DND-41 (cell line): ENCODE measurements at places on chromosomes 12 and 14.

- DNase-seq = no peak
- H3K36me3 ChIP-seq = no peaks in the 10 kb centered on the region
Measured at GRCh38 chr14:88981948-88982347, 157.5 kb downstream of the TTC8 start.

GRCh38 chr12:94123127-94123526 lies 25.2 kb upstream of the PLXNC1 start:
- H3K4me1 ChIP-seq = peaks cover 42% of the 10 kb centered on the region
- H3K4me3 ChIP-seq = no peak overlapping the region
- H3K27me3 ChIP-seq = no peaks in the 10 kb centered on the region
- DNase-seq = no peak

DNA sequence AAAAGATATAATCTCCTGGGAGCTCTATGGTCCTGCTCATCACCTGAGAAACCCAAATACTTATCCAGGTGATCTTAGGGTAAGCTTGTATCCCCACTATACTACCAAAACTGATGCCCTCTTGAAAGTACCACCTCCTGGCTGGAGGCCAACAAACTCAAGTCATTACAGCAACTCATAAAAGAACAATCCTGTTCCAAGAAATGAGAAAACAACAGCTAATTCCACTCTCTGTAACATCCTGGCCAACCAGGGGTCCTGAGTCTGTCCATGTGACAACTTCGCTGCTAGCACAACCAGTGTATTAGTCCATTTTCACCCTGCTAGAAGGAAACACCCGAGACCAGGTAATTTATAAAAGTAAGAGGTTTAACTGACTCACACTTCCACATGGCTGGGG lies 190.0 kb upstream of the BMP4 start:
- no peaks in the 10 kb centered on the region for H3K4me1 ChIP-seq
- H3K27me3 ChIP-seq = no peaks in the 10 kb centered on the region
- no peak for DNase-seq
- no peaks in the 10 kb centered on the region for H3K36me3 ChIP-seq

DNA sequence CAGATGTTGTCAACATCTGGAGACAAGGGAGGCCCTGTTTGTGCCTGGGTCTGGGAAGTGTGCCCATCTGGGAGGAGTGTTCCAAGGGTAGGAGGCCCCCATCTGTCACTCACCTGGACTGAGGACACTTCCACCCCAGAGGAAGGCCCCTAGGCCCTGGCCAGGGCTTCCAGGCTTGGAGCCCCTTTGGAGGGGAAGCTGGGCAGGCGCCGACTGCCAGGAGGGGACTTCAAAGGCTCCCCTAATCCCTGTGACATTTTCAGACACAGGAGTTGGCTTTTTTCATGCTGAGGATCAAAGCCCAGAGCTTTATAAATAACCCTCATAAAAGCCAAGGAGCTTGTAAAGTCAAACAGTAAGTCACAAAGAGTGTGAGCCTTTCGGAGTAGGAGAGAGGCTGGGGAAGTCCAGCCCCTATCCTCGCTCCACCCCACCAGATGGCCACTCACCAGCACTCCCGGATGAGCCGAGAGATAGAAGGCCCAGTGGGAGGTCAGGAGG lies 17.6 kb upstream of the FAM222A start:
- no peak for DNase-seq
- peaks cover 10% of the 10 kb centered on the region for H3K27me3 ChIP-seq
- no peak overlapping the region for H3K27ac ChIP-seq
- H3K4me1 ChIP-seq = no peaks in the 10 kb centered on the region
- no peak overlapping the region for H3K4me3 ChIP-seq
- H3K36me3 ChIP-seq = no peaks in the 10 kb centered on the region

DNA sequence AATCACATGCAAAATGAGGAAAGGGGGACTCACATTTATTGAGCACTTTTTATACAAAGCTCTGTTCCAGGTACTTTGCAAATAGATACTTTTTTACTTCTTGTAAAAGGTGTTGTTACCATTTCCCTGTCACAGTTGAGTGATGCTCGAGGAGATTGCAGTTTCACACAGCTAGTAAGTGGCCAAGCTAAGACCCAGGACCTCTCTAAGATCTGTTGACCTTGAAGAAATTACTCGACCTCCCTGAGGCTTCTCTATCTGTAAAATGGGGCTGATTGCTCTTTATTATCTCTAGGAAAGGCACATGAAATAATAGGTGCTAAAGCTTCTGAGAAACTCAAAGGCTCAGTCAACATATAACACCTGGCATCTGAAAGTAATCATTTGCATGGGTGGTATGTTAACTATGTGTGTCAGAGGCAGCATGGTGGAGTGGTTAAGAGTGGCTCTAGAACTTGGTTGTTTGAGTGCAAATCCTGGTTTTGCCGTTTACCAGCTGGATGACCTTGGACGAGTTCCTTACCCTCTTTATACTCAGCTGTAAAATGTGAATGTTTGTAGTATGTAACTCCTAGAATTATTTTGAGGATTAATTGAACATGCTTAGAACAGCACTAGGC lies 41.5 kb downstream of the IFT81 start:
- DNase-seq = no peak
- H3K27ac ChIP-seq = no peak overlapping the region
- no peaks in the 10 kb centered on the region for H3K36me3 ChIP-seq
- H3K27me3 ChIP-seq = no peaks in the 10 kb centered on the region

DNA sequence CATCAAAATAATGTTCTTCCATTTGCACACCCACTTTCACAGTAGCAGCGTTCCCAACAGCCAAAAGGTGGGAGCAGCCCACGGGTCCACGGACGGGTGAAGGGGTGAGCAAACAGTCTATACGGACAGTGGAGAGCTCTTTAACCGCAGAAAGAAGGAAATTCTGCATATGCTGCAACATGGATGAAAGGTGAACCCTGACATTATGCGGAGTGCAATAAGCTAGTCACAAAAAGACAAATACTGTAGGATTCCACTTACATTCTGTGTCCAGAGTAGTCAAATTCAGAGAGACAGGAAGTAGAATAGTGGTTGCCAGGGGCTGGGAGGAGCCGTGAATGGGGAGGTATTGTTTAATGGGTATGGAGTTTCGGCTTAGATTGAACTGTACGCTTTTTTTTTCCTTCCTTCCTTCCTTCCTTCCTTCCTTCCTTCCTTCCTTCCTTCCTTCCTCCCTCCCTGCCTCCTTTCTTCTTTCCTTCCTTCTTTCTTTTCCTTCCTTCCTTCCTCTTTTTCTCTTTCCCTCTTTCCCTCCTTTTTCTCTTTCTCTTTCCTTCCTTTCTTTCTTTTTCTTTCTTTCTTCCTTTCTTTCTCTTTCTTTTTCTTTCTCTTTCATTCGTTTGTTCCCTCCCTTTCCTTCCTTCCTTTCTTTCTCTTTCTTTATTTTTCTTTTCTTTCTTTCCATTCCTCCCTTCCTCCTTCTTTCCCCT lies 15.8 kb upstream of the ANKRD9 start:
- no peaks in the 10 kb centered on the region for H3K27me3 ChIP-seq
- peak overlapping the region; percentile 71 for H3K27ac ChIP-seq
- peak; percentile 59 for DNase-seq
- peak overlapping the region; percentile 28 for H3K4me3 ChIP-seq
- H3K4me1 ChIP-seq = peaks cover 27% of the 10 kb centered on the region
- H3K36me3 ChIP-seq = no peaks in the 10 kb centered on the region

DNA sequence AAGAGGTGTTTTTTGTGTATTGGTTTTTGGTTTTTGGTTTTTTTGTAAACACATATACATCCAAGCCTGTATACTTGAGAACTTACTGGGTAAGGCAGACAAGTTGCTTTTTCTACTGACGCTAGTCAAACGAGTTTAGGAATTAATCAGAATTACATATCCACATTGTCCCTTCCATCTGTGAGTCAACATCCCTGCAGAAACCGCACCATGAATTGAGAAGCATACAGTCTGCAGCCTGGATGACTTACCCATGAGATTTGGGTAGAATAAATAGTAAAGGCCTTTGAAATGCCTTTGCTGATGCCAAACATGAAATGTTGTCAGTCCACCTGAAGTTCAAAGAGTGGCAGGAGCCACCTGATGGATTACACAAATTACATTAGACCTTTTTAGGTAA lies 21.4 kb upstream of the C12orf42 start:
- H3K4me1 ChIP-seq = no peaks in the 10 kb centered on the region
- no peak overlapping the region for H3K4me3 ChIP-seq
- H3K27me3 ChIP-seq = peaks cover 3% of the 10 kb centered on the region
- no peak for DNase-seq
- no peak overlapping the region for H3K27ac ChIP-seq

- no peak overlapping the region for H3K27ac ChIP-seq
- H3K27me3 ChIP-seq = no peaks in the 10 kb centered on the region
- no peak overlapping the region for H3K4me3 ChIP-seq
- peak; percentile 14 for DNase-seq
- peaks cover 71% of the 10 kb centered on the region for H3K36me3 ChIP-seq
Measured at GRCh38 chr12:121513464-121514183, 67.2 kb downstream of the KDM2B start.

DNA sequence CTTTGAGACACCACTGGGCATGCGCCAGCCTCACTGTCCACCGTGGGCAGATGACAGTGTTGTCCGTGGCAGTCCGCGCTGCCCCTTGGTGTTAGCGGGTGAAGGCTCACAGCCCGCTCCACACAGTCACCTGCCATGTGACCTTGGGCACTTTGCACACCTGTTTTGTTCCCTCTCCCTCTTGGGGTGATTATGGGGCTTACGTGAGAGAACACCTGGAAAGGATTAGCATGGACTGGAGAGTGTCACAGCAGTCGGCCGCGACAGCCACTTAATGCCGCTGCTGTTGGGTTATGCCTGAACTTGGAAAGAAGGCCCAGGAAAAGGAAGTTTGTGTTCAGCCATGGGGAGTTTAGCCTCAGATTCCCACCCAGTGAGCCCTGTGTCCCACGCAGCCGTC lies 94.2 kb downstream of the DDX51 start:
- peaks cover 86% of the 10 kb centered on the region for H3K36me3 ChIP-seq
- no peak for DNase-seq
- H3K27ac ChIP-seq = no peak overlapping the region
- H3K27me3 ChIP-seq = no peaks in the 10 kb centered on the region

DNA sequence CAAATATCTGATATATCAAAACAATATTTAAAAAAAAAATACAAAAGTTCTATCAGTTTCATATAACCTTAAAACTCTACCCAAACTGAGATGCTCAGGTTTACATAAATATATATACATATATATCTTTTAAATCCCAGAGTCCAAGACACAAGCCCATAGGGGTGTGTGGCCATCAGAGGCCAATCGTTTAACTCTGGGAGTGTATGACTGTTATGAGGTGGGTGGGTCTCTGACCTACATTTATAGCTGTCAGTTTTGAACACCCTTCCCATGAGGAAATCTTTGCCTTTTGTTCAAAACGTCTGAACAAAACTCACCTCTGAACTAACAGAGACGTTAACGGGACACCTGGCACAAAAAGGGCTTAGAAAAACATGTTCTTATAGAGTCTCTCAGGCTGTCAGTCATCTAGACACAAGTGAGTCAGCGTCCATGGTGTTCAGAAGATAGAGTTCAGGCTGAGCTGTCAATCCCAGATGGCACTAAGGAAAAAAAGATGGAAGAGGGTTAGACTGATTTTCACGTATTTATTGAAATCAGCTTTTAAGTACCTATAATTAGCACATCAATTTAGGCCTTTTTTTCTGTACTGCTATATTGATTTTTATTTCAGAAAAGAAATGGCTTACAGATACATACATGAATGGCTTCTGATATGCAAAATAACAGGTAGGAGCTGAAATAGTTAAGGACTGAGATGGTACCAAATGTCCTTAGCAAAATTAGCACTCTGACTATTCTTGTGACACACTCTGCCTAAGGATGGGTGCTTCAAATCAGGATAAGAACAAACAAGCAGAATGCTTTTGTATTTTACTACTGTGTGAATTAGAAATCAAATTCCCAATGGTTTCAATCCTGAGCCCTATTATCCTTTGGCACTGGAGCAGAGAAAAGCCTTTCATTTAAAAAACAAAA lies 29.2 kb downstream of the HIGD1C start:
- no peak overlapping the region for H3K27ac ChIP-seq
- no peak for DNase-seq
- H3K36me3 ChIP-seq = peaks cover 14% of the 10 kb centered on the region; the same call in 1 of the 2 replicates
- H3K4me1 ChIP-seq = no peaks in the 10 kb centered on the region
- H3K4me3 ChIP-seq = no peak overlapping the region
- H3K27me3 ChIP-seq = no peaks in the 10 kb centered on the region

- H3K4me3 ChIP-seq = no peak overlapping the region
- no peak for DNase-seq
- H3K27ac ChIP-seq = no peak overlapping the region
- H3K27me3 ChIP-seq = no peaks in the 10 kb centered on the region
Measured at GRCh38 chr14:103727313-103727980, 11.8 kb downstream of the ZFYVE21 start.

GRCh38 chr12:110222027-110222426 lies 59.0 kb upstream of the ATP2A2 start:
- H3K4me3 ChIP-seq = no peak overlapping the region
- no peaks in the 10 kb centered on the region for H3K27me3 ChIP-seq
- no peak for DNase-seq

- no peaks in the 10 kb centered on the region for H3K27me3 ChIP-seq
- DNase-seq = no peak
- H3K4me1 ChIP-seq = no peaks in the 10 kb centered on the region
- H3K36me3 ChIP-seq = no peaks in the 10 kb centered on the region
- no peak overlapping the region for H3K4me3 ChIP-seq
- H3K27ac ChIP-seq = no peak overlapping the region
Measured at GRCh38 chr14:28461389-28461788, 305.2 kb upstream of the FOXG1 start.

DNA sequence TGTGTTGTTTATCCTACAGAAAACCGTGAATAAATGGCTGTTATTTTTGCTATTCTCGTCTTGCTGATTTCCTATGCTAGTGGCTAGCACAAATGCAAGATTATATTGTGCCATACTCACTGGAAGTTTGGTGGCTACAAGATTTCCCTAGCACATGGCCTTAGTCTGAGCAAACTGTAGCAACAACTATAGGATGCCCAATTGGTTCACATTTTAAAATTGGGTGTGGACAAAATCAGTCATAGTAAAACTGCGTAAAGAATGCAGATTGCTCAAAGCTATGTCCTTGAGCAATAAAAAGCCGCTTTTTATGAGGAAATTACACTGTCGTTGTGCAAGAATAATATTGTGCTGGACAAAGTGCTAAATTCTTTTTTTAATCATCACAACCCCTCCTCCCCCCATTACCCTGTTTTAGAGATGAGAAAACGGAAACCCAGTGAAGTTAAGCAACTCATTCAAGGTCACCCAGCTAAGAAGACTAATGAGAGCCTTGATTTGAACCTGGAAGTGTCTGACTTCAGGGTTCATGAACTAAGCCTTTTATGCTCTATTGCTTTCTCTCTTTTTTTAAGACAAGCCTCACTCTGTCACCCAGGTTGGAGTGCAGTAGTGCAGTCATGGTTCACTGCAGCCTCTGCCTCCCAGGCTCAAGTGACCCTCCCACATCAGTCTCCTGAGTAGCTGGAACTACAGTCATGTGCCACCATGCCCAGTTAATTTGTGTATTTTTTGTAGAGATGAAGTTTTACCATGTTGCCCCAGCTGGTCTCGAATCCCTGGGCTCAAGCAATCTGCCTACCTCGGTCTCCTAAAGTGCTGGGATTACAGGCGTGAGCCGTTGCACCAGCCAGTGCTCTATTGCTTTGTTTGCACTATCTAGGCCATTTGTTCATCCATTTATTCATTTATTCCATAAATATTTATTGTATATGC lies 73.6 kb downstream of the SRGAP1 start:
- no peak overlapping the region for H3K27ac ChIP-seq
- no peaks in the 10 kb centered on the region for H3K36me3 ChIP-seq
- DNase-seq = no peak
- no peak overlapping the region for H3K4me3 ChIP-seq
- H3K27me3 ChIP-seq = no peaks in the 10 kb centered on the region
